ENCODE measurements at places on chromosomes 2 and 18. TPM values are rescaled to one million over a fixed set of nuclear protein-coding genes. Genes with fewer than 3 reads are reported as not detected.

Gene AQP12A
- total RNA-seq = not detected

Gene CDH20
- total RNA-seq = not detected

Gene CFAP65
- not detected for total RNA-seq

Gene CD207
- total RNA-seq = not detected

Gene MROH2A
- total RNA-seq = not detected

Gene IL1R1
- total RNA-seq = 0.43 TPM

Gene NYAP2
- not detected for total RNA-seq

Gene SANBR
- total RNA-seq = 5.3 TPM

Gene NCOA1
- 7.5 TPM for total RNA-seq

Gene SERPINB5
- 35.3 TPM for total RNA-seq

Gene ABCG8
- total RNA-seq = not detected

Gene CDH19
- total RNA-seq = not detected

Gene FSIP2
- total RNA-seq = not detected

Gene SFT2D3
- total RNA-seq = 3.6 TPM

Gene B4GALT6
- 29.3 TPM for total RNA-seq

Gene WNT10A
- 0.20 TPM for total RNA-seq

Gene MAPRE3
- total RNA-seq = 5.4 TPM

Gene EHBP1
- 26.3 TPM for total RNA-seq

Gene SCRN3
- 24.2 TPM for total RNA-seq

Gene ANKRD30BL
- not detected for total RNA-seq

Gene EMILIN2
- total RNA-seq = 2.5 TPM

Gene MBP
- total RNA-seq = not detected

Gene BMP10
- total RNA-seq = not detected

Gene DYNAP
- total RNA-seq = not detected

Gene PKDCC
- total RNA-seq = 5.4 TPM

Gene LRP1B
- 0.03 TPM for total RNA-seq

Gene NTSR2
- total RNA-seq = not detected

Gene DHRS9
- total RNA-seq = 0.21 TPM

Gene FOXD4L1
- total RNA-seq = not detected

Gene FIGN
- 0.43 TPM for total RNA-seq

Gene SMAD2
- 72.7 TPM for total RNA-seq

Gene TMEM37
- 0.27 TPM for total RNA-seq

Gene DTNB
- total RNA-seq = 9.1 TPM

Gene SPC25
- total RNA-seq = 27.1 TPM

Gene XRCC5
- total RNA-seq = 390 TPM

Gene C2orf76
- 15.5 TPM for total RNA-seq

Gene FAM210A
- 47.2 TPM for total RNA-seq

Gene SCTR
- total RNA-seq = not detected

Gene RAB27B
- total RNA-seq = 27.8 TPM

Gene OXER1
- total RNA-seq = not detected

Gene L3MBTL4
- total RNA-seq = 0.43 TPM

Gene DLX2
- 1.1 TPM for total RNA-seq

Gene ZSWIM2
- total RNA-seq = not detected

Gene DPYSL5
- total RNA-seq = 0.23 TPM

Gene LRATD1
- total RNA-seq = 8.2 TPM

Gene NRBP1
- 55.7 TPM for total RNA-seq

Gene AGXT
- total RNA-seq = not detected

Gene CFAP221
- not detected for total RNA-seq

Gene KIAA2012
- total RNA-seq = not detected

Gene GPR39
- 6.9 TPM for total RNA-seq

Gene KLHL30
- not detected for total RNA-seq

Gene LOXHD1
- total RNA-seq = not detected

Gene CPS1
- total RNA-seq = 13.8 TPM

Gene EPC2
- 14.0 TPM for total RNA-seq

Gene CIB4
- total RNA-seq = not detected

Gene CENPA
- 42.8 TPM for total RNA-seq

All from HT1080 (cell line).